ENCODE measurements at places on chromosomes 5 and 9. TPM values are rescaled to one million over a fixed set of nuclear protein-coding genes. Genes with fewer than 3 reads are reported as not detected.

Gene DMAC1
- 7.7 TPM for total RNA-seq

Gene OGN
- total RNA-seq: 267 TPM

Gene PAM
- total RNA-seq: 248 TPM

Gene NRG2
- 0.78 TPM for total RNA-seq

Gene CTNND2
- not detected for total RNA-seq

Gene F2RL2
- not detected for total RNA-seq

Gene MYMK
- not detected for total RNA-seq

Gene GPX8
- 265 TPM for total RNA-seq

Gene C9orf50
- total RNA-seq: 0.11 TPM

Gene ABLIM3
- total RNA-seq: 3.0 TPM

Gene CCL27
- total RNA-seq: not detected

Gene PIP5K1B
- total RNA-seq: not detected

Gene TUT7
- 58.3 TPM for total RNA-seq

Gene PCDHA1
- total RNA-seq: 0.11 TPM

Gene FLT4
- total RNA-seq: 0.13 TPM

Gene MARVELD2
- 3.8 TPM for total RNA-seq

Gene CARTPT
- total RNA-seq: not detected

Gene ITGA2
- total RNA-seq: 1.4 TPM

Gene ZFP2
- total RNA-seq: 2.1 TPM

Gene CNTLN
- 24.6 TPM for total RNA-seq

Gene PPP1R26
- 6.3 TPM for total RNA-seq

Gene SOWAHA
- 0.13 TPM for total RNA-seq

Gene SLC36A3
- total RNA-seq: not detected

Gene NXNL2
- total RNA-seq: 4.1 TPM

Gene CCNB1
- 69.0 TPM for total RNA-seq

Gene LHX2
- 1.2 TPM for total RNA-seq

Gene COL27A1
- 21.2 TPM for total RNA-seq

Gene TMOD1
- total RNA-seq: 0.65 TPM

Gene ANXA1
- 801 TPM for total RNA-seq

Gene CAAP1
- 20.3 TPM for total RNA-seq

Gene FOXD4
- 0.43 TPM for total RNA-seq

Gene C5orf46
- total RNA-seq: not detected

Gene RHOBTB3
- total RNA-seq: 344 TPM

Gene SPINK4
- not detected for total RNA-seq

Gene ROR2
- 7.7 TPM for total RNA-seq

Gene ZNF366
- not detected for total RNA-seq

Gene TMEM252
- total RNA-seq: not detected

Gene SPOCK1
- 172 TPM for total RNA-seq

Gene IFNB1
- not detected for total RNA-seq
